ENCODE measurements at places on chromosomes 12 and 14.

- DNase-seq: no peak
These were observed 11.9 kb downstream of the TGFB3 start for GRCh38 chr14:75969891-75970290.

DNA sequence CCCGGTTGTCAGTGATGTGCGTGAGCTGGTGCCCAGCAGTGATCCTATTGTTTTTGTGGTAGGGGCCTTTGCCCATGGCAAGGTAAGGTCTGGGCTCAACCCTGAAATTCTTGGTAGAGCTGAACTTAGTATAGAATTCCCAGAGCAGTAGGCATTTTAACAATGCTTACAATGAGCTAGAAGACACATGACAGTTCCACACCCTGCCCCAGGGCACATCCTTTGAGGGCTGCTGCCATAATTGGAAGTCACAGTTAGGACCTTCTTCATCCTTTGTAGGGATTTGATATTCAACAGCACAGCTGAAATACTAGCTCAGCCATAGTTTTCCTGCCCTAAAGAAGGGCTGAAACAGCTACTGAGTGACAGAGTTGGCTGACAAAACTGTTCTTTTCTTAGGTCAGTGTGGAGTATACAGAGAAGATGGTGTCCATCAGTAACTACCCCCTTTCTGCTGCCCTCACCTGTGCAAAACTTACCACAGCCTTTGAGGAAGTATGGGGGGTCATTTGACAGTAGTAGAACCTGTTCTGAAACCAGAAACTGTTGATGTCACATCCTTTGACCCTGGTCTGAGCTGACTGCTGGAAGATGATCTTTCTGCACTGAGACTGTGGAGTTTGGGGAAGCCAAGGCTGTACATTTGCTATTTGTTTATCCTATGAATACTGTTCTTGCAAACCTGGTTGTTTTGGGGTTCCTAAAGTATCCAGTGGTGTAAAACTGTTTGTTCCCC is 4.8 kb downstream of the EMG1 start:
- DNase-seq: no peak

DNA sequence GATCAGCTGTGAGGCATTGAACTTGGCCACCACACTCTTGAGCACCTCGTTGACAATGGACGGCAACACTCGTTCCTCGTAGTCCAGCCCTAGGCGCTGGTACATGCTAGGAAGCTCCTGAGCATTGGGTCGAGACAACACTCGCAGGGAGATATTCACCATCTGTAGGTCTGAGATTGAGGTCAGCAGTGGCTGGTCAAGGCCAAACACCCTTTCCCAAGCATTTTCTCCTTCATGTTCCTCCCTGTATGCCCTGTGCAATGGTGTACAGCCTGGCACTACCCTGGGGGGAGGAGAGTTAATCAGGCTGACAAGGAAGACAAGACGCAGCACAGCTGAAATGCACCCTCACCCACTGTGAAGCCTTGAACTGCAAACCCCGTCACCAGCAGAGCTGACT is 2.0 kb downstream of the PHB2 start:
- no peak for DNase-seq

DNA sequence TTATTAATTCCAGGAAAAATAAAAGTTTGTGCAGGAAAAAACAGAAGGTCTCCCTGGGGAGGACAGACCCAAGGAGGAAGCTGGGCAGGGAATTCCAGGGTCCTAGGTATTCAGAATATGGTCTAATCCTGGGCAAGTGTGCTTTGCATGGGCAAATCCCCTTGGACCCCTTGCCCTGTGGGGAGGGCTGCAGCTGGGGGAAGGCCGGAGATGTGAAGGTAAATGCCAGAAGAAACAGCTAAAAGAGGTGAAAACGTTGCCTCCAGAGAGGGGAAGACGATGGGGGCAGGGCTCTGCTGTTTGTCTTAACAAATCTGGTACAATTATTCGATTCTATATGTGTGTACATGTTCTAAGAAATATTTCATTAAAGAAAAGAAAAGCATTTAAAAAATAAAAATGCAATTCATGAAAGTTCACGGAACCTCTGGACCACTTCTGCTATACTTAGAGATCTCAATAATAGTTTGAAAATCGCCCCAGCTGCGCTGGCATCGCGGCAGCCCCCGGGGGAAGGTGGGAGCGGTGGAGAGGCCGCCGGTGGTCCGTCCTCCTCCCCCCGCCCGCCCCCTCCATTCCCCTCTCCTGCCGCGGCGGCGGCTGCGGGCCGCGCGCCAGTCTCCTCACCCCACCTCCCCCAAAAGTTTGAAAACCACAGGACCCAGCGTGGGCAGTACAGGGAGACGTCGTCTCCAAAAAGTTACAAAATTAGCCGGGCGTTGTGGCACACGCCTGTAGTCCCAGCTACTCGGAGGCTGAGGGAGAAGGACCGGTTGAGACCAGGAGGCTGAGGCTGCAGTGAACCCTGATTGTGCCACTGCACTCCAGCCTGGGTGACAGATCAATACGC is 1.5 kb upstream of the PRPF40B start:
- DNase-seq: no peak

- no peak for DNase-seq
These were observed 591 bp downstream of the GXYLT1 start for GRCh38 chr12:42144158-42144407.

GRCh38 chr14:103729496-103730448 is 14.2 kb downstream of the ZFYVE21 start:
- DNase-seq: no peak
